ENCODE measurements at places on chromosomes 1 and 21. TPM values are rescaled to one million over a fixed set of nuclear protein-coding genes. Genes with fewer than 3 reads are reported as not detected.
A peak's percentile ranks its signal among the peaks of the same experiment; 100 is the strongest.

- no peaks in the 10 kb centered on the region for H3K27me3 ChIP-seq
- no peak overlapping the region for H3K4me3 ChIP-seq
- H3K36me3 ChIP-seq = no peaks in the 10 kb centered on the region
- H3K27ac ChIP-seq = no peak overlapping the region
- DNase-seq = no peak
Measured at GRCh38 chr1:243921111-243921510, 71.1 kb upstream of the AKT3 start.

Gene CRYBG2
- 3.9 TPM for total RNA-seq

- H3K36me3 ChIP-seq = peaks cover 3% of the 10 kb centered on the region
- no peaks in the 10 kb centered on the region for H3K27me3 ChIP-seq
- H3K4me1 ChIP-seq = no peaks in the 10 kb centered on the region
- H3K4me3 ChIP-seq = no peak overlapping the region
- DNase-seq = no peak
Measured at GRCh38 chr1:54721719-54722118, 6.1 kb downstream of the TTC4 start.

DNA sequence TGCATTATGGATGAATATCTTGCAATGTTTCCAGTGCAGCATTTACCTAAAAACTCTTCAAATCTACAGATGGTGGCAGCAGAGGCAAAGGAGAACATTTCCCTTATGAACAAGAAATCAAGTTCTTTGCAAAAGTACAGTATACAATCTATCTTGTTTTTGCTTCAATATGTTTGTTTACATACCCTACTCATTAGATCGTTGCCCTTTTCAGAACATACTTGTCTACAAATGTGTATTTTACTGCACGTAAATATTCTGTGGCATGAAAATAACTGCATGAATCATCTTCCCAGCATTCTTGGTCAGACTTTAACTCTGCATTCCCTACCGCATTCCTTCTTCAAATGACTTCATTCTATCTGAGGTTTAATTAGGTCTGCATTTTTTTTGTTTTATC, 212.7 kb downstream of the ZP4 start:
- H3K27ac ChIP-seq = no peak overlapping the region
- no peaks in the 10 kb centered on the region for H3K4me1 ChIP-seq
- H3K27me3 ChIP-seq = no peaks in the 10 kb centered on the region
- H3K4me3 ChIP-seq = no peak overlapping the region
- no peaks in the 10 kb centered on the region for H3K36me3 ChIP-seq
- no peak for DNase-seq

GRCh38 chr1:117556341-117556740, 49.5 kb upstream of the TENT5C start:
- H3K4me1 ChIP-seq = no peaks in the 10 kb centered on the region
- no peaks in the 10 kb centered on the region for H3K36me3 ChIP-seq
- H3K27me3 ChIP-seq = no peaks in the 10 kb centered on the region
- no peak overlapping the region for H3K4me3 ChIP-seq
- no peak overlapping the region for H3K27ac ChIP-seq
- DNase-seq = no peak

- no peak for DNase-seq
- no peaks in the 10 kb centered on the region for H3K27me3 ChIP-seq
- H3K4me1 ChIP-seq = no peaks in the 10 kb centered on the region
- H3K36me3 ChIP-seq = no peaks in the 10 kb centered on the region
Measured at GRCh38 chr1:208216062-208216461, 28.1 kb downstream of the PLXNA2 start.

DNA sequence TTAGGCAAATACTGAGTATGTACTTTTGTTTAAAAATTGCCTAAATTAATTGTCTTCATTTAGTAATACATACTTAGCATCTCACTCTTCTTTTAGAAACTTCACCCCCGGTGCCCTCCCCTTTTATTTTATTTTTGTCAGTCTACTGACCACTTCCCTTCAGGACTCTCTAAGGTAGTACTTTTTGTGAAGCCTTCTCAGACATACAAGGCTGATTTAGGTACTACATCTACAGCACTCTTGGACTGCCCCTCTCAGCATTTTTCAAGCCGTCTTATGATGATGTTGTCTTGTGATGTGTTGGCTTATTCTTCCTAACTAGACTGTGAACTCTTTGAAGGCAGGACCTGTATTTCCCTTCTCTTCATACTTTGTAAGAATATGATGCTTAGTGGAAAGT, 24.7 kb downstream of the RPS6KC1 start:
- no peak overlapping the region for H3K4me3 ChIP-seq
- H3K36me3 ChIP-seq = no peaks in the 10 kb centered on the region
- H3K27me3 ChIP-seq = no peaks in the 10 kb centered on the region
- no peak for DNase-seq
- H3K4me1 ChIP-seq = no peaks in the 10 kb centered on the region

GRCh38 chr1:43171312-43171875, 696 bp downstream of the EBNA1BP2 start:
- H3K27ac ChIP-seq = peak overlapping the region; percentile 33
- peaks cover 8% of the 10 kb centered on the region for H3K36me3 ChIP-seq

DNA sequence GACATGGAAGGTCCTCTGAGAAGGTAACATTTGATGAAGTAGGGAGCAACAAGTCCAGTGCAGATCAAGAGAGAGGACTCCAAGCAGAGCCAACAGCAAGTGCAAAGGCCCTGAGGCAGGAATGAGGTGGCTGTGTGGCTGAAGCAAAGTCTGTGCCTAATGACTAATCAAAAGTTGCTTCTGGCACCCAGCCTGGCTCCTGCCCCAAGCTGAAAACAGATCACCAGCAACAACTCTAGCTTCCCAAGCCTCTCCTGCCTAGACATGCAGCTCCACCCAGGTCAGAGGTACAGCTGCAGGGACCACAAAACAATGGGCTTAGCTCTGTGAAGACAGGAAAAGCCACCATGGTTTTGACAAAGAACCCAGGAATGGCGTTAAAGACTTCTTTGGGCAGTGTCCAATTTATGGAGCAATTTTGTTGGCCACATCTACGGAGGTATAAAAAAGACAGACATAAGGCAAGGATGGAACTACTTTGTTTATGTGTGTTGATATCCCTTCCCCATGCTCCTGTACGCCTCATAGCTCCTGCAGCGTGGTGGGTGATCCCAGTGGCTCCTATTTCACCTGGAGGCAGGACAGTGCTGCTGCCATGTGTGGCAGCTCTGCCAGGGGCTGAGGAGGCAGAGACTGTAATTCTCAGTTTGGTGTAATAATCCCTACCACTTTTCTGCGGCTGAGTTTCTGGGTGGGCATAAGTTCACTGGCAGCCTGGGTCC, 26.4 kb upstream of the IGSF3 start:
- no peaks in the 10 kb centered on the region for H3K36me3 ChIP-seq
- DNase-seq = peak; percentile 52
- H3K4me3 ChIP-seq = no peak overlapping the region
- H3K27ac ChIP-seq = no peak overlapping the region
- no peaks in the 10 kb centered on the region for H3K27me3 ChIP-seq
- no peaks in the 10 kb centered on the region for H3K4me1 ChIP-seq

Gene LRRC39
- 1.5 TPM for total RNA-seq

DNA sequence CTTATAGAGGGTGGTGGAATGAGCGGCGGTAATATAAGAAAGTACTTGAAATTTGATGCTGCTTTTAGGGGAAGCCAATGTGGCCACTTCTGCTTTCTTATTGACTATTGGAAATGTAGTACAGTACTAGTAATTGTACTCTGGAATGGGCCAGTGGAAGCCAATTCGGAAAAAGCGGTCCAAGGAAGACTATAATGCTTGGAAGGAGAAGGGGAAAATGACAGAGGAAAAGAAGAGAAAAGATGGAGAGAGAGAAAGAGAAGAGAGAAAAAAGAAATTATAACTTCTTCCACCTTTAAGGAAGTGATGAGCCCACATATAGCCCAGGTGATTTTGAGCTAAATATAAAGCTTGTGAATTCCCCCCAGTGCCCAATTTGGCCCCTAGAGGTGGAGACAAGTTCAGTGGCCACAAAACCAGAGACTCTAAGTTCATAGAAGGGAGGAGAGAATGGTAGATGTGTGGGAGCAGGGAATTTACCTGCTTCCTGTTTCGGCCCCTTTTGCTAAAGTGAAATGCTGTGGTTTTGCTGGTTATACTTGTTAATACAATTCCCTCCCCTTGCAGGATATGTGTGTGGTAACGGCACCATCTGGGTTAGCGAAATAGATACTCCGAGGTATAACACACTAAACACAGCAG, 35.7 kb upstream of the DUSP10 start:
- H3K27ac ChIP-seq = no peak overlapping the region
- H3K4me3 ChIP-seq = no peak overlapping the region
- H3K27me3 ChIP-seq = no peaks in the 10 kb centered on the region
- H3K4me1 ChIP-seq = no peaks in the 10 kb centered on the region
- H3K36me3 ChIP-seq = no peaks in the 10 kb centered on the region

DNA sequence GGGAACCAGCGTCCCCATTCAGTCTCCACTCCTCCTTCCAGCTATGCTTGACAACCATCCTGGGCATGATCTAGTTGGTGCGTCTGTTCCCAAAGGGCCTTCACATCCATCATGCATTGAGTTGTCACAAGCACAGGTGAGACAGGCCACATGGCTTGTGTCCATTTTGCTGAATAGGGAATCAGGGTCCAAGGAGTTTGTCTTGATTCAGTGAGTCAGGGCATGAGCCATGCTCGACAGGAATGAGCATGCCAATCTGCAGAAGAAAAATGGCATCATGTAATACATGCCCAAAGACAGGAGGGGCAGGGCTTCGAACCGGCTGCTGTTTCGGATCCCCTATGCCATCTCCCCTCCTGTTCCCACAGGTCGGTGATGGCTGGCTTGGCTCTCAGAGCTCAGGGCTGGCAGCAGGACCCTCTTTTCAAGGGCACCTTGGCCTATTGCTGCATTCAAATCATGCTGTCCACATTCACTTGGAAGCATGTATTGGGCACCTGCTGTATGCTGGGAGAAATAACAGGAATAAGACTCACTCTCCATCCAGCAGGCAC, 44.5 kb downstream of the PKP1 start:
- H3K4me1 ChIP-seq = no peaks in the 10 kb centered on the region
- no peak for DNase-seq
- no peaks in the 10 kb centered on the region for H3K27me3 ChIP-seq
- H3K36me3 ChIP-seq = peaks cover 15% of the 10 kb centered on the region
- H3K27ac ChIP-seq = no peak overlapping the region

Gene OLIG2
- total RNA-seq = not detected

- no peaks in the 10 kb centered on the region for H3K27me3 ChIP-seq
- no peak overlapping the region for H3K4me3 ChIP-seq
- no peaks in the 10 kb centered on the region for H3K4me1 ChIP-seq
- DNase-seq = peak; percentile 33
- no peaks in the 10 kb centered on the region for H3K36me3 ChIP-seq
Measured at GRCh38 chr1:55146781-55147180, 68.4 kb downstream of the USP24 start.

Gene TMEM269
- 0.62 TPM for total RNA-seq

Gene ARHGAP29
- 32.9 TPM for total RNA-seq

GRCh38 chr1:186894415-186894814, 65.7 kb downstream of the PLA2G4A start:
- DNase-seq = no peak
- H3K4me3 ChIP-seq = no peak overlapping the region
- no peaks in the 10 kb centered on the region for H3K36me3 ChIP-seq
- no peaks in the 10 kb centered on the region for H3K27me3 ChIP-seq

- H3K4me1 ChIP-seq = no peaks in the 10 kb centered on the region
- no peak for DNase-seq
- H3K27me3 ChIP-seq = no peaks in the 10 kb centered on the region
- H3K27ac ChIP-seq = no peak overlapping the region
- no peaks in the 10 kb centered on the region for H3K36me3 ChIP-seq
- no peak overlapping the region for H3K4me3 ChIP-seq
Measured at GRCh38 chr1:100613817-100614559, 76.0 kb downstream of the GPR88 start.

DNA sequence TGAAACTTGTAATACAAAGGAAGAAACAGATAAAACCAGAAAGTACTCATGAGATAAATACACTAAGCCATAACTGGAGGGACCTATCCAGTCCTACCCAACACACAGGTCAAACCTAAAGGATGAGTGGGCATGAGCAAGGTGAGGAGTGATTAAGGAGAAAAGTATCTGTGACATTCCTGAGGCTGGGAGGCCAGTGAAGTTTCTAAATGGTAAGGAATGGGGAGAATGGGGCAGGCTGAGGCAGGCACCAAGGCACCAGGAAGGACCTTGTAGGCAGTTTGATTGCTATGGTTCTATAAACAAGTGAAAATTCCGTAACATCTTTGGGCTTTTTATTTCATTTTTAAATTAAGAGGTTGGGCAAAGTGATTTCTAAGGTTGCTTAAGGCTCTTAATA, 10.4 kb downstream of the DDX59 start:
- no peak overlapping the region for H3K27ac ChIP-seq
- H3K27me3 ChIP-seq = no peaks in the 10 kb centered on the region
- no peak for DNase-seq
- H3K4me3 ChIP-seq = no peak overlapping the region
- H3K36me3 ChIP-seq = no peaks in the 10 kb centered on the region

- H3K27me3 ChIP-seq = no peaks in the 10 kb centered on the region
- no peak overlapping the region for H3K27ac ChIP-seq
- DNase-seq = no peak
- no peak overlapping the region for H3K4me3 ChIP-seq
Measured at GRCh38 chr1:215273838-215274516, 191.4 kb downstream of the KCNK2 start.

- no peak overlapping the region for H3K4me3 ChIP-seq
- no peaks in the 10 kb centered on the region for H3K4me1 ChIP-seq
- H3K36me3 ChIP-seq = no peaks in the 10 kb centered on the region
- H3K27ac ChIP-seq = no peak overlapping the region
- H3K27me3 ChIP-seq = no peaks in the 10 kb centered on the region
Measured at GRCh38 chr1:7781923-7782495, 2.1 kb upstream of the PER3 start.

DNA sequence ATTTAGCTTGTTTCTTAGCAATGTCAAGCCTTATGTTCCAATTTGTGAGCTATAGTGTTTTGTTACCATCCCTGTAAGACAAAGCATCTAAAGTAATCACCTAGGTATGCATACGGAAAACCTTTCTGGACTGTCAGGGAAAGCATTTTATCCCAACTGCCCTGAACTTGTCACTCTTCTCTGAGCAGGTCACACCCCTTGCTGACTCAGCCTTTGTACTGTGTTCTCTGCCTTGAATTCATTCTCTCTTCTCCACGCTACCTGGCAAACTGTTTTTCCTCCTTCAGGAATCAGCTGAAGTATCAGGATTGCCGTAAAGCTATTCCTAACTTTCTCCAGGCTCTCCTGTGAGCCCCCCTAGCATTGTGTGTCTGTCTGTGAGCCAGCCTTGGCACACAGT, 54.2 kb downstream of the PBX1 start:
- H3K27me3 ChIP-seq = no peaks in the 10 kb centered on the region
- H3K27ac ChIP-seq = peak overlapping the region; percentile 33
- DNase-seq = peak; percentile 59

- H3K4me3 ChIP-seq = no peak overlapping the region
- no peak for DNase-seq
- peaks cover 6% of the 10 kb centered on the region for H3K4me1 ChIP-seq
- H3K27ac ChIP-seq = peak overlapping the region; percentile 47
- H3K27me3 ChIP-seq = no peaks in the 10 kb centered on the region
- no peaks in the 10 kb centered on the region for H3K36me3 ChIP-seq
Measured at GRCh38 chr1:91754348-91754747, 131.6 kb downstream of the TGFBR3 start.

- H3K27ac ChIP-seq = no peak overlapping the region
- DNase-seq = no peak
- H3K4me3 ChIP-seq = no peak overlapping the region
- H3K27me3 ChIP-seq = no peaks in the 10 kb centered on the region
- H3K4me1 ChIP-seq = no peaks in the 10 kb centered on the region
- no peaks in the 10 kb centered on the region for H3K36me3 ChIP-seq
Measured at GRCh38 chr1:24110642-24111261, 1.2 kb downstream of the MYOM3 start.

GRCh38 chr1:82160903-82161302, 360.2 kb downstream of the ADGRL2 start:
- H3K4me1 ChIP-seq = no peaks in the 10 kb centered on the region
- no peak overlapping the region for H3K4me3 ChIP-seq
- H3K36me3 ChIP-seq = no peaks in the 10 kb centered on the region
- H3K27ac ChIP-seq = no peak overlapping the region
- H3K27me3 ChIP-seq = no peaks in the 10 kb centered on the region

Gene ICOSLG
- total RNA-seq = 3.4 TPM
